ENCODE measurements at places on chromosomes 5 and 9.

DNA sequence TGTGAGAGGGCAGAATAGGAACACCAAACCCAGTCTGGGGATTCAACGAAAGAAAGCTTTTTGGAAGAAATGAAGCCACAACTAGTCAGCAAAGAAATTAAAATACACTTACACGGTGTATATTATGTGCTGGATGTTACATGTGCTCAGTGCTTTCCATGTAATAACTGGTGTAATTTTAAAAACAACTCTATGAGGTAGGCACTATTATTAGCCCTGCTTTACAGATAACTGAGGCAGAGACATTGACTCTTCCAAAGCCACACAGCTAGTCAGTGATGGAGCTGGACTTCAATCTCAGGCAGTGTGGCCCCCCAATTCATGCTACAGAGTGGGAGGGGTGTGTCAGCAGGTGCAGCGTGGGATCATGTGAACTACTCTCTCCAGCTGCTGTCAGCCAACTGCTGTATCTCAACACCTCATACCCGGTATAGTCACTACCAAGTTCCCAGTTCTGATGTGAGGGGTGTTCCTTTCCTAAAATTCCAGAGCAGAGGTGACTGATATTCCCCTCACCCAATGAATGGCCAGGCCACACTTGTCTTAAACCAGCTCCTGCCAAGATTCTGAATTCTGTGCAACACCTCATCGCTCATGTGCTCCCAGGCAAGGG, 33.8 kb upstream of the TJP2 start:
- no peak for DNase-seq

GRCh38 chr9:87381746-87382145, 115.9 kb upstream of the DAPK1 start:
- no peak for DNase-seq

DNA sequence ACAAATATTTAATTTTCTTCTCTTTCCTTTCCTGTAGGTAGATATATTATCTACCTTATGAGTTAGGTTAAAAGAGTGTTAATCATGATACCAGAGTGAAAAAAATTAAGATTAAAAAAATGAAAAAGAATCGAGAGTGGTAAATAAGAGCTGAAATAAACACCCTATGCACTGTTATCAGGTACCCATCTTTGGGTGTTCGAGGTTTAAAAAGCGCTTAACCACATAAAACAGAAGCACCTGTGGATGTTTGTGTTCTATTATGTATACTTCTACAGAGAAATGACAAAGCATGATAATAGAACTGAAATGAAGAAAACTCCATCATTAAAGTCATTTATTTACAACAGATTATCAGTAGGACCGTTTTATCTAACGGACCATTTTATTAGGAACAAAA, 25.7 kb upstream of the GCNT4 start:
- DNase-seq: no peak

- DNase-seq: no peak
Observed at GRCh38 chr5:177194268-177194667, 60.7 kb downstream of the NSD1 start.

- no peak for DNase-seq
Observed at GRCh38 chr5:16671208-16671607, 54.4 kb upstream of the RETREG1 start.

DNA sequence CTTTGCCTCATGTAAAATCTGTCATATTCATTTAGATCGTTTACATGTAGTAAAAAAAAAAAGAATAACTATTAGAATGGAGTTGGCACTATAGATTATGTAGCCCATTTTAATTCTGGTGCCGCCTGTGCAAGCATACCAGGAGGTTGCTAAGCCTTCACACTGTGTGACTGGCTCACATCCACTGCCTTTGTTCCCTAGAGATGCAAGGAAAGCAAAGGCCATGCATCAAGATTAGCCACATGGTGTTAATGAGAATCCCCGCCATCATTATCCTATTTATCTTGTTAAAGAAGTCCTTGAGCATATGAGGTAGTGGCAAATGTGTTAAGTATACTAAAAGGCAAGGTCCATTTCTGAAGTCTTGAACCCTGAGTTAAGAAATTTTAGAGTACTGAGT, 279.6 kb downstream of the RFX3 start:
- DNase-seq: no peak

DNA sequence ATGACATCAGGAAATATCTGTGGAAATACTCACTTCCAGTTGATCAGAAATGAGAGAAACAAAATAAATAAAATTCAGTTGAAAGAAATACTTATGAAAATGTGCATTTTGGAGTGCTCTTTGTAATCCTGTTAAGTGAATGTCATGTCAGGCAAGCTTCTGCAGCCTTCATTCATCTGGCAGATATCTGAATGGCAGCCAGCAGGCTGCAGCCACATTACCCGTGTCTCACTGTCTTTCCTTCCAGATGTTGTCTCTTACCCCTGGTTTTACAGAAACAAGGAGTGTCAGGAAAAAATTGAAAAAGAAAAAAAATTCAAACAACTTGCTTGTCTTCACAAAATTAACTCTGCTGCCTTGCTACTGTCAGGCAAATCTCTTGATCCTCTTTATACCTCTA, 445.0 kb upstream of the RIOK2 start:
- DNase-seq: no peak

GRCh38 chr9:98707166-98708102, 1.3 kb downstream of the GABBR2 start:
- no peak for DNase-seq

DNA sequence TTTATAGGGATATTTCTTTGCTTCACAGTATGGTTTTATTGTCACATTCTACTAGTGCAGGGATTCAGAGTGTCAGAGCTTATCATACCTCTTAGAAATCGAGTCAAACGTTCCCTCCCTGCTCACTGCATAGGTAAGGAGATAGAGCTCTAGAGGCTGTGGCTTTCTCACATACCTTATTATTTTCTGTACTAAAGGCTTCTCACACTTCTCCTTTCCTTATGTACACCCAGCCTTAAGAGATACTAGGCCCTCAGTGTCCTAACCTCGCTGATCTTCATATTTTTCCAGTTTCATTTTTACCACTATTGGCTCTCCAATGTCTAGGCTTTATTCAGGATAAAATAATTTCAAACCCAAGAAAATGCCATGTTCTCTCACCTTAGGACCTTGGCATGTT, 297.3 kb upstream of the RIOK2 start:
- no peak for DNase-seq

DNA sequence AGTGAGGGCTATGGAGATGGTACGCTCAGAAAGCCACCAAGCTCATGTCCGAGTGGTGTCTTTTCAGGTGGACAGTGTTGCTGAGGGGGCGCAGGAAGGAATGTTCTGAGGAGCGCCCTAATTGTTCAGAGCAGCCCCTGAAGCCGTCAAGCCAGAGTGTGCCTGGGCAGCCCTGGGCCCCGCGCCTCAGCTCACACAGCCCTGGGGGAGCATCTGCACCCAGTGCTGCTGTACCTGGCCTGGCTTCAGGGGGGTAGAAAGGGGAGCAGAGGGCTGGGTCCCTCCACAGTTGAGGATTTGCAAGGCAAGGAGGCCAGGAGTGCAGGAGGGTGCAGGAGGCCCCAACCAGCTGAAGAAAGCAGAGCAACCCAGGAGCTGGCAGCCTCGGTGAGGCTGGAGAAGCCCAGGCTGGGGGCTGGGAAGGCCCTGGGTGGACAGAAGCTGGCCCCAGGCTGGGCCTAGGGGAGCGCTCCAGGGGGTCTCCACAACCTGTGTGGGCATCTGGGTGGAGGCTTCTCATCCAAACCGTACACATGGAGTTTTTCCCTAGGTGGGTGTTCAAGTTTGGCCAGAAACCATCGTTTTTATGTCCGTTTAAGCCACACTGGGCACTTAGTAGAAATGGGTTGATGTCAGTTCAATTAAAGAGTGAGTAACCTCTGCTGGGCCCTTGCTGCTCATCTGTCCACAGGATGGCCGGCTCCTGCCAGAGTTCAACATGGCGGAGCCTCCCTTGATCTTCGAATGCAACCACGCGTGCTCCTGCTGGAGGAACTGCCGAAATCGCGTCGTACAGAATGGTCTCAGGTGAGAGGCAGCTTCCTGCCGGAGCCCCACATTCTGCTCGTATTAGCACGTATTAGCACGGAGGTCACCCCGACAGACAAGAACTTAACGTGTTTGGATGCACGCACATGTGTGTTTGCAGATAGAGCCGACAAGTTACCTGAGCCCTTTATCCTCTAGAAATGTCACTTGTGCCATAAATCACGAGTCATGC, 62.0 kb upstream of the CACNA1B start:
- DNase-seq: no peak

- DNase-seq: no peak
Observed at GRCh38 chr9:134057307-134057657, 10.5 kb downstream of the BRD3 start.

GRCh38 chr5:107541400-107541799, 129.3 kb downstream of the EFNA5 start:
- no peak for DNase-seq

GRCh38 chr5:171906703-171907590, 99.5 kb downstream of the FBXW11 start:
- DNase-seq: no peak

- no peak for DNase-seq
Observed at GRCh38 chr9:82726424-82727276, 336.3 kb downstream of the RASEF start.

- no peak for DNase-seq
Observed at GRCh38 chr9:133786371-133786753, 48.2 kb upstream of the SARDH start.

GRCh38 chr9:93326056-93326455, 125.4 kb upstream of the FAM120A start:
- DNase-seq: no peak

GRCh38 chr5:13843175-13843846, 101.2 kb downstream of the DNAH5 start:
- no peak for DNase-seq

- DNase-seq: no peak
Observed at GRCh38 chr9:26695298-26695622, 197.3 kb downstream of the CAAP1 start.

GRCh38 chr5:152546493-152546892, 141.4 kb upstream of the NMUR2 start:
- no peak for DNase-seq

- DNase-seq: no peak
Observed at GRCh38 chr9:24413651-24414050, 132.0 kb downstream of the IZUMO3 start.

- no peak for DNase-seq
Observed at GRCh38 chr5:38039091-38039490, 199.2 kb upstream of the GDNF start.

DNA sequence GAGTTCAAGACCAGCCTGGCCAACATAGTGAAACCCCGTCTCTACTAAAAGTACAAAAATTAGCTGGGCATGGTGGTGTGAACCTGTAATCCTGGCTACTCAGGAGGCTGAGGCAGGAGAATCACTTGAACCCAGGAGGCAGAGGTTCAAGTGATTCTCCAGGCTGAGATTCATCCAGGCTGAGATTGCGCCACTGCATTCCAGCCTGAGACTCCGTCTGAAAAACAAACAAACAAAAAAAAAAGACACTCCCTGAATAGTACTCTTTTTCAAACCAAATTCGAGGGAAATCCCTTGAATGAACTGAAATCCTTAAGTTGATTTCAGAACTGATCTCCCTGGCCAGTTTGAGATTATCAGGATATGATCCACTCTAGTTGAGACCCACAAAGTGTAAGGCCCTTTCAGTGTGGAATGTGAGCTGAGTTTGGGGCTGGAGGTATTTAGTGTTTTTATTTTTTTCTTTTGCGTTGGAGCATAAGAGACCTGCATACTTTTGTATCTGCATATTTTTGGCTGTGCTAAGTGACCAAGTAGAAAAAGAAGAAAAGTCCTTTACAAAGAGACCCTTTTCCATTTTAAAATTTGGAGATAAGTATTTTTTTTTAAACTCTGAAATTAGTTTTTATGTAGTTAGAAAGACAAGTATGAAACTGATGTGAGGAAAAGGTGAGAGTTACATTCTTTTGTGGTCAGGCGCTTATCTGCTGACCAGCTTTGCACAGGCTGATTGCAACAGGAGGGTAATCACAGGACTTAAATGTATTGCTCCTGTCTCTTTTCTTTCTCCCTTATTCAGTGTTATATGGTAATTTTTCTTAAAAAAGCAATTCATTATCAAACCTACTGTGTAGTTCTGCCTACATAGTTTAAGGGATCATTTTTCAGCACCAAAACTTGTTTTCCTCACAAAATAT, 42.9 kb downstream of the TMEFF1 start:
- no peak for DNase-seq

DNA sequence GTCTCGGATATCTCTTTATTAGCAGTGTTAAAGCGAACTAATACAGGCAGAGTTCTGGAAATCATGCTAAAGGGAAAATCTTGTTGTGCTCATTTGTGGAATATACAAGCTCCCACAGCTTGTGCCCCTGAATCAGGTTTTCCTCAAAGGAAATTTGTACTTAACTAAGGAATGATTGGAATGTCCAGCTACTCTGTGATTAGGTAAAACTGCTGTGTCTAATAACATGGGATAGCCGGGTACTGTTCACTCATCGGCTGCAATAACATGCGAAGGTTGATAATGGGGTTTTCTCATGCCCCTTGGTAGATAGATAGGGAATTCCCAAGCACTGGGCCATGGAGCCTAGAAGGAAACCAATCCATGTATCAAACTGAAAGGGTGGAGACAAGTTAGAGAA, 306.7 kb downstream of the NR2F1-AS1 start:
- no peak for DNase-seq

DNA sequence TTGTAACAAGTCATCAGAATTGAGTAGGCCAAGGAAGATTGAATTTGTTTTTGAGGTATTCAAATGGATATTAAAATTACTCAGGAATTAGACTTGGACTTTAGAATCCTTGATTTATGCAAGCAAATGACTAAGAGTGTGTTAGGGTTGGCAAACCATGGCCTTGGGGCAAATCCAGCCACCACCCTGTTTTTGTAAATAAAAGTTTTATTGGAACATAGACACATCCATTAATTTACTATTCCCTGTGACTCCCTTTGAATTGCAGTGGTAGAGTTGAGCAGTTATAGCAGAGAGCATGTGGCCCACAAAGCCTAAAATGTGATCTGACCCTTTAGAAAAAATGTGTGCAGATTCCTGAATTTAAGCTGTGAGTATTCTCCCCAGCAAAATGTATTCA, 115.6 kb downstream of the WDR70 start:
- DNase-seq: no peak

GRCh38 chr9:36450110-36450732, 50.2 kb upstream of the RNF38 start:
- peak; percentile 54 for DNase-seq

- DNase-seq: no peak
Observed at GRCh38 chr5:98794414-98795080, 21.1 kb downstream of the RGMB start.

DNA sequence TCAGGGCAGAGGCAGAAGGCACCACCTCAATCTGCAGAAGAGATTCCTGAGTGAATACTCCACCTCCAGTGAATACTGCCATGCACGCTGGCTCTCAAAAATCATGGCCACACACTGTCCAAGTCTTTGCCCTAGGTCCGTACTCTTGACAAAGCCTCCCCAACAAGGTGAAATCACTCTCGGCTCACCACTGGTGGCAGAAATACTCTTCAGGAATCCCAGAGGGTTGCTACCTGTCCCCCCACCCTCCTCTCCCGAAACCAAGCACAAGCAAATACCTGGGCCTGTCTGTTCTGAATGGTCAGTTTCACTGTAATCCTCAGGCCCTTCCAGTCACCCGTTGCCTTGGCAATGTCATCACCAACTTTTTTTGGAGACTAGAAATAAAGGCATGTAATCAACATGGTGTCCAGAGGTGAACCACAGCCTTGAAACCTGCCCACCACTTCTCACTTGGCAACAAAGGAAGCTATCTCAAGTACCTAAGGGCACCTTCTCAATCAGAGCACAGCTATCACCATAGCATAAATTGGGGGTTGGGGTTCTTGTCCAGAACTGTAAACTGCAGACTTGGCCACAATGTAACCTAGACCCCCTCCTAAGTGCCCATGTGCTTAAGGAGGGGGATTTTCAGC, 1.8 kb downstream of the RPL12 start:
- no peak for DNase-seq

GRCh38 chr9:131965841-131966240, 113.8 kb downstream of the MED27 start:
- DNase-seq: no peak

Measured in hematopoietic multipotent progenitor cell treated with erythropoietin and hydrocortisone succinate and interleukin-3 and kit ligand, for 15 days (in vitro differentiated cells).